ENCODE measurements at places on chromosomes 5 and 9. TPM values are rescaled to one million over a fixed set of nuclear protein-coding genes. Genes with fewer than 3 reads are reported as not detected.
A peak's percentile ranks its signal among the peaks of the same experiment; 100 is the strongest.

The KIF24 gene
- 5.8 TPM for total RNA-seq

GRCh38 chr5:178940569-178941360 is at the start of gene ZNF454:
ZNF454 (plus strand) TSS chr5:178941198; CDS start chr5:178942792, 1,594 bp downstream.
- DNase-seq: peak; percentile 99

DNA sequence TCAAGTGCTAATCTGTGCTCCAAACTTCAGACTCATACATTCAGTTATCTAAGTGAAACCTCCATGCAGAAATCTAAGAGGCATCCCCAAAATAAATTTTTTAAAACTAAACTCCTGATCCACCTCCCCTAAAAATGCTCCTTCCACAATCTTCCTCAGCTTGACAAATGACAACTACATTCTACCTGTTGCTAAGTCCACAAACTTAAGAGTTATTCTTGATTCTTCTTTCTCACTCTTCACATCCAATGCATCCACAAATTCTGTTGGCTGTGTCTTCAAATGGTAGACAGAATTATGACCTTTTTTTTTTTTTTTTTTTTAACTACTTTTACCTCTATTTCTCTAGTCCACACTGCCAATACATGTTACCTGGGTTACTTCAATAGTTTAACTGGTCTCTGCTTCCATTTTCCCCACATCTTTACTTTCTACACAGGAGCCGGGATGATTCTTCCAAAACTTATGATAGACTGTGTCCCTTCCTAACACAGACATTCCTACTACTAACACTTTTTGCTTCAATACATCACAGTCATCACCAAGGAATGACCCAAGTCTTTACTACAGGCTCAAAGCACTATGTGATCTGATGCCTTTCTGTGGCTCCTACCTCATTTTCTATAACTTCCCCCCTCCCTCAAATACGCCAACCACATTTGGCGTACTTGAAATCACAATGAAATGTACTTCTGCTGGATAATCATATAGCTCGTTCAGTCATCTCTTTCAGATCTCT is 143.6 kb downstream of the PDE4D start:
- no peak for DNase-seq

DNA sequence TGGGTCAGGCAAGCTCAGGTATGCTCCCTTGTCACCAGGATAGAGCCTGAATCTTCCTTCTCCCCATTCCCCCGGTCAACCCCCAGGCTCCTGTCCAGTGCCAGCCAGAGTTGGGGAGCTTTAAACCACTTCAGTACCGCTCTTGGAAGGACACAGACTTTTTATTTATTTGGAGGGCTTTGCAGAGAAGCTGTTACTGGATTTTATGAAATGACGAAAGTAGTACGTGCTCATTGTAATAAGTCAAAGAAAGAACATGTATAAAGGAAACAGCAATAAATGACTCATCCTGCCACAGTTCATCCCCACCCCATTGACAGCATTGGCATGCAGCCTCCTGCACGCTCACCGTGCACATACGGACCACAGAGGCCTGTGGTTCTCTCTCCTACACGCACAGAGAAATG is 230.3 kb downstream of the AUH start:
- DNase-seq: peak; percentile 38

The SLC45A2 gene
- not detected for total RNA-seq

DNA sequence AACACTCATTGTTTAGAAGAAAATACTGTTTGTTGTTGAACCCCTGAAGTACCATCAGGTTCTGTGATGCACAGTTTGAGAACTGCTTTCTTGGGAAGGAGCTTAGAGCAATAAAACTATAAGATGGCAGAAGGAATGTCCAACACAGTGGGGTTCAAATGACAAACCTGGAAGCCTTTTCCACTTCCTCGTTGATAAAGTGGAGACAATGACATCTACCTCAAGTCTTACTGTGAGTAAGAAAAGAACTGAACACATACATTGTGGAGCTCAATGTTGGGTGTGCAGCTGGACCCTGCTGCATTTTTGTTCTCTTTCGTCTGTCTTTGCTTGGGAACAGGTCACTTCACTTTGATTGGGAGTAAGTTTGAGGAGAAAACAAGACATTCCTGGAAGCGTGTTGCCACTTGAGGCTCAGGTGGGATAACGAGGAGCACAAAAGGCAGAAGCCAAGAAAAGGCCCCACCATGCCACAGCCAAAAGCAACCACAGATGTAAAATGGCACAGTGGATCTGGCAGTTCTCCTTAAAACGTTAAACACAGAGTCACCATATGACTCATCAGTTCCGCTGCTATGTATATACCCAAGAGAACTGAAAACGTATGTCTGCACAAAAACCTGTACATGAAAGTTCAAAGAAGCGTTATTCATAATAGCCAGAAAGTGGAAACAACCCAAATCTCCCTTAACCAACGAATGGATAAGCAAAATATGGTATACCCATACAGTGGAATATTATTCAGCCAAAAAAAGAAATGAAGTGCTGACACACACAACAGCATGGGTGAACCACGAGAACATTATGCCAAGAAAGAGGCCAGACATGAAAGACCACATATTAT is 42.9 kb upstream of the SUB1 start:
- peak; percentile 13 for DNase-seq

DNA sequence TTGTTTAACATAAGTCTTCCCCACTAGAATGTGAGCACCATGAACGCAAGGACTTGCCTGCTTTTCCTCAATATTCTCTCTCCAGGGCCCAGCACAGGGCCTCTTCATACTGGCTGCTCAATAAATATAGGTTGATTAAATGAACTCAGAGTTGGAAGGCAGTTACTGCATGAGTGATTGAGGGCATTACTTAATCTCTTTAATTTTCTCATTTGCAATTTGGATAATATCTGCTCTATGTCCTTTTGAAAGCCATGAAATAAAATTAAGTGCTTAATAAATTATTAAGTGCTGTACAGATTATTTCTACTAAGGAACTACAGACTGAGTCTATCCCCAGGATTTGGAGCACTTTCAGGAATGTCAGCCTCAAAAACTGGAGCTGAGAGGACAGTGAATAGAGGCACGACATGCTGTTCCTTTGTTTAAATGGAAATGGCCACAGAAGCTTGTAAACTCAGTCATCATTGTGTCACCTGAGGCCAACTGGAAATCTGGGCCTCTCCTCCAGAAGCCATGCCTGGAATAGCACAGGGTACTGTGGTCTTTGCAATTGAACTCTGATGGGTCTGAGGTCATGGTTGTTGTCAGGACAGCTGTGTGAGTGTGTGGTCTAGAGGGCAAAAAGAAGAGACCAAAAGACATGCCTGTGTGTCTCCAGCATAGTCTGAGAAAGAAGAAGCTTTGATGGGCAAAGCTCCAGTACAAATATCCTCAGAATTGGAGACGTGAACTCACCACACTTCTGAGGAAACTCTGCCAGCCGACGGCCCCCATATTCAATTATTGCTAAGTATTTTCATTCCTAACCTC is 86.1 kb downstream of the SH3TC2 start:
- no peak for DNase-seq

DNA sequence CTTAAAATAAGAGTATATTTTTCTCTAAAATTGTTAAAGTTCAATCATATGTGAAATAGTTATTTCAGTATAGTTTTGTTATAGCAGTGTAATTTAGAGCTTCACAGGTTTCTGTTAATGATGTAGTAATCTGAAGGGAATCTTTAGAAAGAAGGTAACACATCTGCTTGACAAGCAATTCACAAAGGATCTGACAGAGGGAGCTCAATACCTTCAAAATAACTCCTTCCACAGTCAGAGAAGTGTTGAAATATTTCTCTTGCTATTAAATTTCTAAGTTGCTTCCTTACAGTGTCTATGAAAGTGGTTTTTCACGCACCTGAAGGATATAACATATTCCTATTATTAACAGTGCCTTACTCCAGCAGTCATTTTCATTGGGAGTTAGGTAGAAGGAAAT is 44.9 kb downstream of the SLC25A51 start:
- DNase-seq: no peak

The PFN3 gene
- not detected for total RNA-seq

- no peak for DNase-seq
Measured at GRCh38 chr5:147751-148150, 43.5 kb upstream of the LRRC14B start.

DNA sequence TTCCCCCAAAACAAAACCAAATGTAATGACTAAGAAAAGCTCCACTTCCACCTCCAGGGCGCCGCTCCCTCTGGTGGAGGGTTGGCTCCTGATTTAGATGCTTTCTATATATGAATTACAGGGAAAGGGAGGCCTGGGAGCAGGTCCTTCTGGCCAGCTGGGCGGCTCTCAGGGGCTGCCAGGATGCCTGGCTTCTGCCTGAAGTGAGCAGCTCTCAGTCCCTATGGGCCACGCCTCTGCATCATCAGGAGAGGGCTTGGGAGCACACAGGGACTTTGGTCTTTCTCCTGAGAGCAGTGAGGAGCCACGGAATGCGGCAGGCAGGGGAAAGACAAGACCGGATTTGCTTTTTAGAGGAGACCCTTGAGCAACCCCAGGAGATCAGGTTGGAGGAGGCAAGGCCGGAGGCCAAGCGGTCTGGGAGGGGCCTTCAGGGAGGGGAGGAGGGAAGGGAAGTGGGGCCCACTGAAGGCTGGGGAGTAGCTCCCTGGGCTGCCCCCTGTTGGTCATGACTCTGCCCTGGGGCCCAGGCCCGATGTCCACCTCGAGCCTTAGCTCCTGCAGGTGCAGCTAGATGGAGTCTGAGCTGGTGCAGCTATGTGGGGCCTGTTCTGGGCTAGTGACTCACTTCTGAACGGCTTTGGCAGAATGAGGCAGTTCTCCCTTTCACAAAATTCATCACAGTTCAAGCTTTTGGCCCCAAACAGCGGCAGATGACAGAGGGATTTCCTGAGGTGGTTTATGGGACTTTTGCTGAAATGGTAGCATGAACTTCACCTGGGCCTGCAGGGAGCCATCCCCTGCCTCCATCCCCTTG is 11.3 kb upstream of the GRHPR start:
- no peak for DNase-seq

The EIF4EBP3 gene
- 15.1 TPM for total RNA-seq

GRCh38 chr5:67435032-67435431 is 238.4 kb upstream of the CD180 start:
- no peak for DNase-seq

The ARID3C gene
- total RNA-seq: not detected

- DNase-seq: peak; percentile 68
Measured at GRCh38 chr5:139684881-139685749, 37.0 kb downstream of the CXXC5 start.

DNA sequence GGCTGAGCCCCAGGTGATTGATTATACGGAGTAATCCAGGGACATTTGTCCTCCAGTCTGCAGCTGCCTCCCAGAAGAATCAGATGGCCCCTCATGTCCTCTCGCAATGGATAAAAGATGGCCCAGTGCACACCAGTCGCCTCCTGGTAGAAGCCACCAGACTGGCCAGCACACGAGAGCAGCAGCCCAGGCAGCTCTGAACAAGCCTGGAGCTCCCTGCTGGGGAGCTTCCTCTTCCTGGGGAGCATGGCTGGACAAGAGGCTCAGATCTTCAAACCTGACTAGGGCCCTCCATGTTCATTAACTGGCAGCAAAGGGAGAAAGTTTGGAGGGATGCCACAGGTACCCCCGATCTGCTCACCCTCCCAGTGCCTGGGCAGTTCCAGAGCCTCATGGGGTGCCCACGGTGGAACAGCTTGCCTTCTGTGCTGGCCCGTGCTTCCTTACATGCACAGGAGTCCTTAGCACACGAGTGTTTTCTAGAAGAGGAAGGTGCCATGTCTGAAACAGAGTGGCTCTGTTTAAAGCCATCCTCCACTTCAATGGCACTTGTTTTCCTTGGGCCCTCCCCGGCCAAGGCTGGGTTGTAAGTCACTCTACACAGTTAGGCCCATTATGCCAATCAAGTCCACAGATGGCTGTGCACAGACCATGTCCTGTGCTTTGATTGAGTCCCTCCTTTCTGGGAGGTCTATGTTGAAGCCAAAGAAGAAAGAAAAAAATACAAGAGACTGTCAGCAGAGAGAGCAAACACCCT is 75.6 kb downstream of the PRRT1B start:
- no peak for DNase-seq

DNA sequence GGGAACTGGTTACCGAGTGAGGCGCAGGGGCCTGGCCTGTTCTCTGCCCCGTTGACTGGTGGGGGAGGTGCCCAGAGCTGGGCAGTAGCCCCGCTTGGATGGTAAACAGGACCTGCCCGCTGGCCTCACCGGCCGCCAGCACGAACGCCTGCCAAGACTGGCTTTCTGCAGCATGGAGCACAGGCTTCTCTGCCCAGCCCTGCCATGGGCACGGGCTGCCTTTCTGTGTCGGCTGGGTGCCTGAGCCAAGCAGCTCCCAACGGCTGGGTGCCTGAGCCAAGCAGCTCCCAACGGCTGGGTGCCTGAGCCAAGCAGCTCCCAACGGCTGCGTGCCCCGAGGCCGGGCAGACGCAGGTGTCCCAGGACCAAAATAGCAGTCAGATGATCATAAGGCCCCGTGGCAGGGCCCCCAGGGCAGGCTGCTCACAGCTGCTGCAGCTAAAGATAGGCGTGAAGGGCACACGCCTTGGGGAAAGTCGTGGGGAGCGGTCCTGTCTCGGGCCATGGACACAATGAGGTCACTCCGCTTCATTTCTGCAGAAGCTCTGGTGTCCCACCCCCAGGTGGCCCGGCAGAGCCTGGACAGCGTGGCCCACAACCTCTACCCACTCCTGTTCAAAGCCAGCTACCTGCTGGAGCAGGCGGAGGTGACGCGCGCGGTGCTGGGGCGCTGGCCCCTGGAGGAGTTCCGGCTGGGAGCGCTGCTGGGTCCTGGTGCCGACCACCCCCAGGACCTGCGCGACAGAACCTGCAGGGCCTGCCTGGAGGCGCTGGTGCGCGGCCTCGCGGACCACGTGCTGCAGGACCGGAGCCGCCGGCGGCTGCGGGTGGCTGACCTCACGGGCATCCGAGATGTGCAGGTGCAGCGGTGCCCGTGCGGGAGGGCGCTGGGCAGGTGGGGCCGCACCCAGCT is at the start of gene LRRC14B:
LRRC14B (plus strand) TSS at position 460 of the 913 bp plus-strand sequence; CDS start at position 504, 44 bp downstream.
- peak; percentile 90 for DNase-seq

The SPATA31A1 gene
- not detected for total RNA-seq

GRCh38 chr5:35091704-35092103 is 44.0 kb upstream of the AGXT2 start:
- DNase-seq: no peak

DNA sequence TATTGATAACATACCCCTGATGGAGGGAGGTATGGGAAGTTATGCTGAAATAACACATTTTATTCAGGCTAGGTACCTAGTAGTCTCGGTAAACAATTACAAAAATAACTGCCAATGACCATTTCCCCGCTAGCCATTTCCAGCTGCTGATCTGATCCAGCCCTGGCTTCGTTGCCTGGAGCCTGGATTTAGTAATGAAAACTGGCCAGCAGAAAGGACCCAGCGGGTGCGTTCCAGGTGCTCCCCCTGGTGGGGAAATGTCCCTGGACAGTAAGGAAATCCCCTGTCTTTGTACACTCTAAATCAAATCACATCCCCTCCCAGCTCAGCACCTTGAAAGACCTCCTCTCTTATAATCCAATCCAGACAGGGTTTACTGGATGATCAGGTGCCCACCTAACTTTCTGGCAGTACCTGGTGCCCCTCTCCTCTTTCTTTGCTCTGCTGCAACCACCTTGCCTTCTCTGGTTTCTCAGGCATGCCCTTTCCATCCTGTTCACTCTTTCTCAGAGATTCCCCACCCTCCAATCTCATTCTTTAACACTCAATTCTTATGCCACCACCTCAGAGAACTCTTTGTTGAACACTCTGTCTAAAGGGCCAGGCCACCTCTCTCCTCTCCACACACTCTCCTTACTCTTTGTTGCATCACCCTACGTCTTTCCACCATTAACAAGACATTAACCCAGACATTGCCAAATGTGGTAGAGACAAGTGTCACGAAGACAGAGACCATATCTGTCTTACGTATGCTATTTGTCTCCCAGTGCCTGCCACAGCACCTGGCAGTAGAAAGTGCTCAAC is 50.1 kb upstream of the SMAD5 start:
- DNase-seq: peak; percentile 68
